Neuronal stem cell (in vitro differentiated cells): ENCODE measurements at places on chromosomes 3 and 15.

DNA sequence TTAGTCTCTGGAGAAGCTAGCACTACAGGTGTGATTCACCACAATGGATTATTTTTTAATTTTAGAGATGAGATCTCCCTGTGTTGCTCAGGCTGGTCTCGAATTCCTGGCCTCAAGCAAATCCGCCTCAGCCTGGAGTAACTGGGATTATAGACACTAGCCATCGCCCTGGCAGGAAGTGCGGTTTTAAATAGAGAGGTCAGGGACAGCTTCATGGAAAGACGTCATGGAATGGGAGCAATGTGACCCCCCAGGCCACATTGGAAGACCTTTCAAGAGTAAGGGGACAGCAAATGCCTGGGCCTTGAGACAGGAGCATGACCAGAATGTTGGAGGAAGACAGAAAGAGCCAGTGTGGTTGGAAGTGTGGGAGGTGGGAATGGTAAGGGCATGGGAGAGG lies 2.2 kb upstream of the ISG20 start:
- no peak for DNase-seq

- no peak for DNase-seq
These were observed 29.8 kb upstream of the MUC13 start for GRCh38 chr3:124964387-124964786.

- DNase-seq, result no peak
These were observed 144.3 kb upstream of the PFN2 start for GRCh38 chr3:150114873-150115540.

DNA sequence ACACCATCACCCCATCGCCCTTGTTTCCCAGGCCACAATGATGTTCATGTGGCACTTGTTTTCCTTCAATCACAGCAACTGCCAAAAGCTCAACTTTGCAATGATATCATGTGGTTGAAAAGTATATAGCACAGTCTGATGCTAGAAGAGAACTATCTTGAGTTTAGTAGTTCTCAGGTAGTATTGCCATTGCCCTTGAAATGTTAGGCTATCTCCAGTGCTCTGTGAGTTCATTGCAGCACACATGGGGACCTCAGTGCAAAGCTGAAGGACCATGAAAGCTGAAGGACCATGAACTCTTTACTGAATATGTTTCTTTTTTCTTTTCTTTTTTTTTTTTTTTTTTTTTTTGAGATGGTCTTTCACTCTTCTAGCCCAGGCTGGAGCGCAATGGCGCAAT lies 35.9 kb upstream of the SAMMSON start:
- no peak for DNase-seq

DNA sequence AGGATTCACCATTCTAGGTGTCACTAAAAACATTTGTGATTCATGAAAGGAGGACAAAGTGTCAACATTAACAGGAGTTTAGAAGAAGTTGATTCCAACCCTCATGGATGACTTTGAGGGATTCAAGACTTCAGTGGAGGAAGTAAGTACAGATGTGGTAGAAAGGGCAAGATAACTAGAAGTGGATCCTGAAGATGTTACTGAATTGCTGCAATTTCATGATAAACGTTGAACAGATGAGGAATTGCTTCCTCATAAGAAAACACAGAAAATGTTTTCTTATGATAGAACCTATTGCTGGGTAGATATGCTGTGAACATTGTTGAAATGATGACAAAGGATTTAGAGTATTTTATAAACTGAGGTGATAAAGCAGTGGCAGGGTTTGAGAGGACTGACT lies 23.5 kb upstream of the ATP2C1 start:
- DNase-seq, result no peak
